Stimulated activated CD4-positive, alpha-beta T cell treated with anti-CD3 and anti-CD28 coated beads, Interleukin-15, amount 100 ng/mL, for 1 hour (primary cell): ENCODE measurements at places on chromosomes 12 and 14.

DNA sequence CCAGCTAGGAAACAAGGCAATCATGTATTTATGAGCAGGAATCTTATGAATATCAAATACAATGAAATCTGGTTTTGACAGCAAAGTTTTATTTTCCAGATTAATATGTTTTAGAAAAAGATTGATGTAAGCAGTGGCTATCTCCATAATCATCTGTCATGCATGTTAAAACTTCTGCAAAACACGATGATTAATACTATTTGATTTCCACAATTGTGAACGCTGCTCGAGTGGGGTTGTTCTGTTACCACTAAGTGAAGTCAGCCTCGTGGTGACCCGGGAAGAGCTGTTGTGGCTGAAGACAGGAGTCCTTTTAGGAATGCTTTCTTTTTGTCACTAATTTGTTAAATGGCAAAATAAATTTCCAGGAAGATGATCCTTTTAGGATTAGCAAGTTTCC, 9.4 kb downstream of the CFAP251 start:
- DNase-seq: no peak

DNA sequence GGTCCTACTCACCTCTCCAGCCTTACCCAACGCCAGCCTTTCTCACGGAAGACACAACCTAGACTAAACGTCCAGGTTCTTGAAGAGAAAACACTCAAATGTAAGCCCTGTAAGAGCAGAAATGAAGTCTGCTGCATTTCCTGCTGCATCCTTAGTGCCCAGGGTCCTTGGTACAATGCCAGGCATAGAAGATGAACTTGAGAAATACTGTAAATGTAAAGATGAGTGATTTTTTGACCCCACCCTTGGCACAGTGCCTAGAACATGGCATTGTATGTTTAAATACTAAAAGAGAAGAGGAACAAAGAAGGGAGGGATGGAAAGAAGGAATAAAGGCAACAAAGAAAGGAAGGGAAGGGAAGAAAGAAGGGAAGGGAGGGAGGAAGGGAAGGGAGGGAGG, 514.6 kb downstream of the MED13L start:
- no peak for DNase-seq

- no peak for DNase-seq
Observed at GRCh38 chr12:112973818-112974231, 4.5 kb upstream of the OAS2 start.

DNA sequence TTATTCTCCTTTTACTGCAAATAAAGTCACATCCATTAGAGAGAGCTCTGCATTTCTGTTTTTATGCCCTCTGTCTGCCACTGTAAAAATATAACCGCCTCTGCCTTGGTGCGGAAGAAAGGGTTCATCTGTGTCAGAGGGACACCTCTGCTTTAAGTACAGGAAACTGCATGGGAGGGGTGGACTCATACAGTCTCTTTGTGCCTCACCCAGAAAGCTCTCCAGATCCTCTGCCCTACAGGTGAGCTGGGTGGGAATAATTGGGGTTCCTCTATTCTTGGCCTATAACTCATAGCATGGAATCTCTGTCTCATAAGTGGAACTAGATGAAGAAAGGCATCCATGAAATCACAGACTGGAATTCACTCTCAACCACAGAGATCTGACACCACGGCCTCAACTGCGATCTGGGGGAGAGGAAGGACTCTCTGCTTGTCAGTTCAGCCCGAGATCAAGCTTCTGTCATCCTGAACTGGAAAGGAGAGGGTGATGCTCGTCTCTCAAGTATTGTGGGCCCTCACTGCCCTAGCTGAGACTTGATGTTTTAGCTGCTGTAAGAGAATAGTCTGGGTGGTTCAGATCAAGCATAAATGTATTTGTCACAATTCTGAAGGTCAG, 702.3 kb downstream of the TMEM121 start:
- no peak for DNase-seq

DNA sequence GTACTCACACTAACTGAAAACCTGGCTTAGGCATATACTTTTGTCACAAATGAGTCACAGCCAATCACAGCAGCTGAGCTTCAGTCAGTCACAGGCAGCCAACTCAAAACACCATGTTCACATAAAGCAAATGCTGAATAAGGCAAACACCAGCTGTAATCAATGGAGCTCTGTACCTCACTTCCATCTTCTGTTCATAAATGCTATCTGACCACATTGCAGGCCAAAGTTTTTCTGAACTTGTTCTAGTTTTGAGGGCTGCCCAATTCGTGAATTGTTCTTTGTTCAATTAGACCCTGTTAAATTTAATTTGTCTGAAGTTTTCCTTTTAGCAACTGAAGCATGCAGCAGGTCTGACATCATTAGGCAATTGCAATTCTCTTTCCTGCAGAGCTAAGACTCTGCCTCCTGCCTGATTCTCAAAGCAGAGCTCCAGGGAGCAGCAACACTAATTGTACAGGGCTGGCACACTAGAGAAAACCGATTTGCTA, 129.9 kb downstream of the WIF1 start:
- DNase-seq: no peak

DNA sequence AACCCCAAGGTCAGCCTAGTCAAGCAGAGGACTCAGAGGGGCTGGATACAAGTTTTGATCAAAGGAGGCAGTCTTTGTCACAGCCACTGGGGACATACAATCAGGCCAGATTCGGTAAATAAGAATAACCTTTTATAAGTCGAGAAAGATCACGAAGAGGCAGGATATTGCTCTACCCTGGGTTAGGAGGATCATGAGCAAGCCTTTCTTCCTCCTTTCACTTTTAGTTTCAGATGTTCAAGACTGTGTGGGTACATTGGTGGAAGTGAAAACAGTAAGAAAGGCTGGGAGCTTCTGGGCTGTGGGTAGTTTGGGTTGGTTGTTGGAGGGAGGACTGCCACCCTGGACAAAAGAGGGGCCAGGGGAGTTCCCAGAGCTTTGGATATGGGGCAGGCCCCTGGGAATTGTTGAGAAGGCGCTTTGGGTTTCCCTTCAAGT, 127.7 kb downstream of the SNAPC1 start:
- peak; percentile 2 for DNase-seq

GRCh38 chr12:105570944-105571343, 240.5 kb downstream of the C12orf75 start:
- DNase-seq: no peak

GRCh38 chr12:27595231-27595642, 71.2 kb downstream of the PPFIBP1 start:
- no peak for DNase-seq

GRCh38 chr12:121817648-121818043, 13.8 kb downstream of the SETD1B start:
- DNase-seq: no peak

DNA sequence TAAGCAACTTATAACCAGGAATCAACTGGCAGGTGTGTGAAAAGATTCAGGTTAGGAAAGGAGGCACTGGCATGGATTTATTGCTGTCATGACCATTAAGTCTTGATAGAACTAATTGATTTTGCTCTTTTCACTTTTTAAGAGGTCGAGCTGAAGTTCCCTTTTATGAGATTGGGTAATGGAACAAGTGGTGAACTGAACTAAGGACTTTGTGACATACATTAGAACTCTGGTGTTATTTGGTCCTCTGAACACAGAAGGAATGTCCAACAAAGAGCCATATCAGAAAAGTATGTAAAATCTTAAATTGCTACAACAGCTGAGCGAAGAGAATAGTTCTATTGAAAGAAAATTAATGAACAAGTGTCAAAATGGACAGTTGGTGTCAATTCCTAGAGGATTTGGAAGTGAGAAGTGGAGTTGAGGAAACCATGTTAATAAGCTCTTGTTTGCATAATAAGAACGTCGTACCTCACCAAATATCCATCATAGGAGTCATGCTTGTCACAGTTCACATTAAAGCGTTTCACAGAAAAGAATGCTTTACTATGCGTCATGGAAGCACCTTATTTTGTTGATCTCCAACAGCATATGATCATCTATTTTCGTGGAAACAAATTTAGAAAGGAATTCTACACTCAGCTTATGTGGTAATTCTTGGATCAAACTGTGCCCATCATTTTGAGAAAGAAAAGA, 8.4 kb upstream of the MYF6 start:
- no peak for DNase-seq

GRCh38 chr14:95485222-95485819, 31.1 kb downstream of the SYNE3 start:
- DNase-seq: no peak

GRCh38 chr14:98122527-98122926, 1149.5 kb downstream of the BCL11B start:
- DNase-seq: no peak

GRCh38 chr12:99997806-99998205, 13.1 kb upstream of the ANKS1B start:
- DNase-seq: no peak

DNA sequence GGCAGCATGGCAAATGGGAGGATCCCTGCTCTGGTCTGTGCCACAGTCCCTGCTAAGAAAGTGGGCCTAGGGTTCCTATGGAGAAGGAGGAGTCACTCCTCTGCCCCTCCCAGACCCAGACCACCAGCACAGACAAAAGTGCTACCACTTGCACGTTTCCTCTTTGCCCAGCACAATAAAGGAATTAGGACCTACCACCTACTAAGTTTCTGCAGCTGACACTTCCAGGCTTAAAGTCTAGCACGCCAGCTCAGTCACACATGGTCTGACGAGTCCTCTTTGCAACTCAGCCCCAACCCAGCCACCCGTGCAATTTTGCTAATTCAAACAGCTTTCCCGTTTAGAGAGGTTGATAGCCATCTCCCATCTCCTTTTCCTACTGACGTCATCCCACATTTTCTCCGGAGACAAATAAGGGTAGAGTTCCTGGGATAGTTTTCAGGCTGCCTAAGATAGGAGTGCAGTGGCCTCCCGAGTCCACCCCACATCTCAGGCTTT, 66.2 kb upstream of the PTGR2 start:
- DNase-seq: no peak

- no peak for DNase-seq
Observed at GRCh38 chr12:116887244-116887643, 6.0 kb upstream of the HRK start.

- no peak for DNase-seq
Observed at GRCh38 chr12:68131867-68132414, 27.6 kb downstream of the IFNG start.

GRCh38 chr12:53752621-53753020, 842 bp upstream of the CISTR start:
- DNase-seq: no peak

DNA sequence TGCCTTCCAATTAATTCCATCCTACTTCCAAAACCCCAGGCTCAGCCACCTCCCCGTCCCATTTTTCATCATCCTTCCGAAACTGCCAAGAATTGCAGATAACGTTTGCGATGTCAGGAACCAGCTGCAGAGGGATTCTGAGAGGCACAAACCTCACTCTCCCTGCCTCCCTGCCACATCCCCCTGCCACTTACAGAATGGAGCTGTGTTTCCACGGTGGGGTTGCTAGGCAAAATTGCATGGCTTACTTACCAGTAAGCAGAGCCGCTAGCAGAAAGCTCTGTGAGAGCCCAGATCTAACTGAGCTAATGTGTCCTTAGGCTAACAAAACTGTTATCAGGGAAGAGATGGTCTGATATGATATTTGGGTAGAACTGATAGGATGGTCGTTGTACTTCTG, 127.4 kb downstream of the KCNK10 start:
- DNase-seq: no peak

DNA sequence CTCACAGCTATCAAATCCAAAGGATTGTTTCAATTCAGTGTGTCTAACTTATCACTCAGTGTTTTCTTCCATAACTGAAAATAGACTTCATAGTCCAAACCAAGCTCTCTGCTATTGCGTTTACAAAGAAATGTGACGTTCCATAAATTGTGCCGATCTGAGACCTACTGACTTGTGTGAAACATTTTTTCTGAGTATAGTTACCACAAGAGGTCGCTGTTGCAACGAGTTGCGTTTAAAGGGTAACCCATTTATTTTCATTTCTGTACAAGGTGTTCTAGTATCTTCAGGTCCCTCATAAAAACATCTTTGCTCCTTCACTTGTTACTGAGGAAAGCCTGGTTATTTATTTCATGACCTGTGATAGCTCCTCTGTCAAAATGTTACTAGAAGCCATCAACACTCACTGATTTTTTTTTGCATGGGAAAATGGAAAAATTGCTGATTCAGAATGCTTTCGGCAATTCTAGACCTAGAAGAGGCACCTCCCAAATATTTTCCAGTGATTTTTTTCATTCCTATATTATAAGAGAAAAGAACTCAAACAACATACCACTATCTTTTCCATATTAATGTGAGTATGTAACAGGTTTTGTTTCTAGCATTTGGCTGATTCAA, 60.9 kb upstream of the OR4E1 start:
- no peak for DNase-seq

DNA sequence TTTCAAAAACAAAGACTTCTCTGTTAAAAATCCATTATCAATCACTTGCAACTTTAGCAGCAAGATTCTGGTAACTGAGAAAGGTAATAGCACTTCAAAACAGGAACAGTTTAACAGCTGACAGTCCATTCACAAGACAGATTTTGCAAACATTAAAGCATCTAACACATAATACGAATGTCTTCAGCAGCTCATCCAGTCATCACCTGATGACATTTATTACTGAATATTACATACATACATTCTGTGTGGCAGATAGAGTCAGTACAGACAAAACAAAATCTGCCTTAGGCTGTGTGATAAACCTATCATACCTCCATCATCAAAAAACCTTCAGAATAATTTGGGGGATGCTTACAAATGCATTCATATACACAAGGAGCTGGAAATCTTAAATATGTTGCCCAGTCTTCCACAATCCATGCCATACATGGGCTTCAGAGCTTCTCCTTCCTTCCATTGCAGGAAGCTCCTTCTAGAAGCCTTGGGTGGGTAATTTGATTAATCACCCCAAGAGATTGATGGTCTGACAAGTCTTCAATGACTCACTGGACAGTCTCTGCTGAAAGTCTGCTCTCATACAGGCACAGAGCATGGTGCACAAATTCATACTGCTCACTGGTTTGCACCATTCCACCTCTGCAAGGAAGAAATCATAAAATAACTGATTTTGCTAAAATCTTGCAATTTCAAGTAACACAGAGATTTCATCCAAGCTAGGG, 1.6 kb upstream of the PTPRB start:
- no peak for DNase-seq

DNA sequence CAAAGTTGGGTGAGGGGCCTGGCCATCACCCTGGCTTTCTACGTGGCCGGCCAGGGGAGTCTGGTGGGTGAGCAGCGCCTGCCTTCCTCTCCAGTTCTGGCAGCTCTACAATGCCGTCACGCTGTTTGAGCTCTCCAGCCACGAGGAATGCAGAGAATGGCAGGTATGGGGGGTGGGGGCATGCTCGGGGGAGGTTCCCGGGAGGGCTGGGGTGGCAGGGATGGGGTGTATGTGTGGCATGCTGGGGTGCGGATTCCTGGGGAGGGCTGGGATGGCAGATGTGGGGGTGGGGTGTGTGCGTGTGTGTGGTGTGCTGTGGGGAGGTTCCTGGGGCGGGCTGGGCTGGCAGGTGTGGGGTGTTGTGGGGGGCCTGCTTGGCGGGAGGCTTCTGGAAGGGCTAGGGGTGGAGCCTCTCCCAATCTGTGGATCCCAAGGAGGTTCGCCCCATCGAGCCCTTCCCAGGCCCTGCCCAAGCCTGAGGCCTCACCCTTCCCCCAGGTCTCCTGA, 18.5 kb downstream of the RHOF start:
- no peak for DNase-seq

DNA sequence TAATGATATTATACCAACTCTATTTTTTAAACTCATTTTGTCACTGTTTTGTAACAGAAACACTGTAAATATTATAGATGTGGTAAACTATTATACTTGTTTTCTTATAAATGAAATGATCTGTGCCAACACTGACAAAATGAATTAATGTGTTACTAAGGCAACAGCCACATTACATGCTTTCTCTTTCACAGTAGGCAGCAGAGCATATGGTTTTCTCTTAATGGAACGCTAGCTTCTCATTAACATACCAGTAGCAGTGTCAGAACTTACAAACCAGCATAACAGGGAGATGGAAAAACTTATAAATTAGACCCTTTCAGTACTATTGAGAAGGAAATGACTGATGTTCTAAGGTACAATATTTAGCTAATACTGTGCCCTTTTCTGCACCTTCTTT, 398.8 kb downstream of the PRKD1 start:
- no peak for DNase-seq
